ENCODE measurements at places on chromosomes 11 and 22.

GRCh38 chr11:17479284-17480214 is 2.9 kb upstream of the ABCC8 start:
- no peak for DNase-seq

DNA sequence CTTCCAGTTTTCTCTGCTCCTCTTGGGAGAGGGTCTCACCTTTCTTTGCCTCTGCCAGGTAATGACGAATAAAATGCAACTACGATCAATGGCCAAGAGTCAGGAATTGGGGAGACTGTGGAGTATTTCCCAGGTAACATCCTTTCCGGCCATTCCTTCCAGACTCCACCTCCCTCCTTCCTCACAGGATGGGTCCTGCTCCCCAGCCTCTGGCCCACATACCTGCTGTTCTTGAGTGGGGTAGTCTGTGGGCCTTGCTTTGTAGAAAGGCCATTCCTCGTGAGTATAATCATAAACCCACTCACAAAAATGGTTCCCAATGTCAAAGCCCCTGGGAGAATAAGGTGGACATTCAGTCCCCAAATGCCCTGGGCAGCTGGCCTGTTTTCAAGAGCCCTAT is 1.5 kb upstream of the CPT1B start:
- DNase-seq: no peak

GRCh38 chr11:134291196-134291595 is 15.0 kb downstream of the GLB1L3 start:
- no peak for DNase-seq

DNA sequence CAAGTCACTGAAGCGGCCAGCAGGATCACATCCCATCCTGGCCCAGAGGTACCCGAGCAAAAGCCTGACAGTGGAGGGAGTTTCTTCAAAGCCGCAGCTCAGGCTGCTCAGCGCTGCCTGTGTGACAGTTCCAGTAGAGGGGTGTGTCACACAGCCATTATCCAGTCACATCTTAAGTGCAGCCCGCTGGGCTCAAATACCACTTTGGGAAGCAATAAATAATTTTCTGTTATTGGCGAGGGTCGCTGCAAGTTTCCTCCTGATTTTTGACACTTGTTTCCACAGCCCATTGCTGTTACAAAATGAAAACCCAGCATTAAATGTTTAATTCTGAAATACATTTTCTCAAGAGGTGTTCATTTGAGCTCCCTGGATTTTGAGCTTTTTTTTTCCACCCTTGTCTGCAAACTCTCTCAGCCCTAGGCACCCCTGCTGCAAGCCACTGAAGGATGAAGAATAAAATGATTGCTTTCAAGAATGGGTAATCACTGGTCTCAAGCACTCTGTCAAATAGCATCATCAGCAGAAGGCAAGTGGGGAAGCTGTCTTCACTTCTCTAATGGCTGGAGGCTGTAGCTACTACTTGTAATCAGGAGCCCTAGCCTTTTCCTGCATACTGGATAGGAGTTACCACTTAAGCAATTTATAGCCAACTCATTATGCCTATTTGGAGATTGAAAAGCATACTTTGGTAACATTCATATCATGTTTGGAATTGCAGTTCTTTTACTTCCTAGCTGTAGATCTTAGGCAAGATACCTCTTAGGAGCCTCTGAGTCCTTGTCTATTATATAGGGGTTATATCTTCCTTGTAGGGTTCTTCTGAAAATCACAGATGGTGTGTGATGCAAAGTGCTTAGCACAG is 373.7 kb downstream of the METTL15 start:
- DNase-seq: no peak

GRCh38 chr11:114130115-114130576 is 70.6 kb downstream of the ZBTB16 start:
- no peak for DNase-seq

- no peak for DNase-seq
These were observed 47.8 kb upstream of the PTPRJ start for GRCh38 chr11:47932544-47932943.

- DNase-seq: no peak
These were observed 67.4 kb downstream of the SCN3B start for GRCh38 chr11:123587044-123587443.

DNA sequence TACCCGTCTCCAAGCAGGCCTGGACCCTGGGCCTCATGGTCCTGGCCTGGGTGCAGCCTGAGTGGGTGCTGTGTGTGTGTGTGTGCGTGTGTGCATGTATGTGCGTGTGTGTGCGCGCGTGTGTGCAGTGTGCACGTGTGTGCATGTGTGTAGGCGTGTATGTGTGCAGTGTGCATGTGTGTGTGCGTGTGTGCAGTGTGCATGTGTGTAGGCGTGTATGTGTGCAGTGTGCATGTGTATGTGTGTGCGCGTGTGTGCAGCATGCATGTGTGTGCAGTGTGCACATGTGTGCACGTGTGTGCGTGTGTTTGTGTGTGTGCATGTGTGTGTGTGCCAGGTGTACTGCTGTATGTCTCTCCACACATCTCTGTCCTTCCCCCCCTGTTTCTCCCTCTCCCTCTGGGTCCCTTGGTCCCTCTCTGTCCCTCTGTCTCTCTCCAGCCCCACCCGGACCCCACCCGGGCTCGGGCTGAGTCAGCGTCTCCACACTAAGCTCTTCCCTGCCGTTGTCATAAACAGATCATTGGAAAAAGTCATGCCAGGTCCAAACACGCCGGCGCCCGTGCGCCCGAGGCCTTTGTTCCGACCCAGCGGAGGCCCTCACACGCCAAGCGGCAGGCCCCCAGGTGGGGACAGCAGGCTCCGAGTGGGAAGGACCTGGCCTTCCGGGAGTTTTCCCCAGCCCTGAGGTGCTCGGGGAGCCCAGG is 34.0 kb downstream of the WNT7B start:
- no peak for DNase-seq
